Uterus (tissue), 4 donors: ENCODE measurements at places on chromosomes 3 and 15. TPM values are rescaled to one million over a fixed set of nuclear protein-coding genes. Genes with fewer than 3 reads are reported as not detected.

DNA sequence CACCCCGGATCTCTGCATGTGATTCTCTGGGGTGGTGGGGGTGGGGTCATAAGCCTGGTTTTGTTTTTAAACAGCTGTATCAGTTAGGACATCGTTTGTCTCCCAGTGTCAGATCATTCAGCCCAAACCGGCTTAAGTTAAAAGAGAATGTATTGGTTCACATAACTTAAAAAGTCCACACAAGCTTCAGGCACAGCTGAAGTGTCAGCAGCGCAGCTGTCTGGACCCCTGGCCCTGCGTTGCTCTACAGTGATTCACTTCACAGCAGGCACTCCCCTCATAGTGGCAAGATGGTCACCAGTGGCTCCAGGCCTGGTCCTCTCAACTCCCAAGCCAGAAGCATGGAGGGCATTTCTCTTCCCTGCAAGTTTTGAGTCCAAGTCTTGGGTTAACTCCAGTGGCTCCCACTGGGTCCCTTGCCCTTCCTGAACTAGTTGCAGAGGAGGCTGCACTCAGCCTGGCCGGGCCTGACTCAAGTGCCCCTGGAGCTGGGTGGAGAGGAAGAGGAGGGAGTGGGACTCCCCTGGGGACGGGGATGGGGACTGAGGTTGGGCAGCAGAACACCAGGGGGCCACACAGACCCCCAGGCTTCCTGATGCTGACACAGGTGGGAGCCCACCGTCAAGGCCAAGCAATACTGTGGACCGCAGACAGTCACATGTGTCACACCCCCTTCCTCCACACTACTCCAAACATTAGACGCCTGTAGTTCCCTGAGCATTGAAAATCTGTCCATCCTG is 28.9 kb upstream of the GP9 start:
- DNase-seq, result no peak

KCNH8 gene
- not detected for total RNA-seq

DNA sequence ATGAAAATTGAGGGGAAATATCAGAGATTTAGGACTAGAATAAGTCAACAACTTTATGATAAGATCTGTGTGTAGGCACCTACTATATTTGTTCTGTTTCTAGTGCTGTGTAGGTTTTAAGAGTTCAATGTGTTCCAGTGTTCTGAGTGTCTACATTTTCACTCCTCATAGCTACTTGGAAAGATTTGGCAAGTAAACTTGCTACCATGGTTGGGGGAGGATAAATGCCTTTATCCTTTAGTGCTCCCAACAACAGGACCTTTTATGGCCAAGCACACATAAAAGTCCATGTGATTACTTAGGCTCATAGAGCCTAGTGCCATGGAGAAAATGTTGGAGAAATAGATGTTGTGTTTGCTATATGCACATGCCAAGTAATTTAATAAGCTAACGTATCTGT is 64.0 kb downstream of the LYSMD4 start:
- no peak for DNase-seq

GRCh38 chr3:8887435-8888300 is 75.6 kb downstream of the RAD18 start:
- no peak for DNase-seq

ITGB5 gene
- 41.8 TPM for total RNA-seq

DNA sequence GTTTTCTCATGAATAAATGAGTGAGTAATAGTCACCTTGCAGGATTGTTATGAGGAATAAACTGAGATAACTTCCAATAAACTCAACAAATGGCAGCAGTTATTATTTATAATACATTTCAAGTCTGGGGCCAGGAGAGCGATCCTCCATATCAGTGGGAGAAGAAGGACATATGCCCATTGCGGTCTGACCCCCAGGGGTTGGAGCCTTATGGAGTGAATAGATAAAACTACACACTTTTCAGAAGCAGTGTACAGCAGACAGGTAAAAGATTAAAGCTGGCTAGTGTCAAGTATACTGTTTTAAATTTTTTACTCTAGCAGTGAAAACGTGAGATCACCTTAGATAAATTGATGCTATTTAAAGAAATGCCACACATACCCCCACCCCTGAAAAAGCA is 43.5 kb downstream of the DIPK2A start:
- no peak for DNase-seq

P2RY1 gene
- 30.7 TPM for total RNA-seq

NMD3 gene
- total RNA-seq, result 141 TPM

GRCh38 chr15:70059476-70060213 is 38.1 kb downstream of the TLE3 start:
- no peak for DNase-seq

GRCh38 chr3:9416139-9416780 is 18.8 kb downstream of the SETD5 start:
- DNase-seq, result no peak

DNA sequence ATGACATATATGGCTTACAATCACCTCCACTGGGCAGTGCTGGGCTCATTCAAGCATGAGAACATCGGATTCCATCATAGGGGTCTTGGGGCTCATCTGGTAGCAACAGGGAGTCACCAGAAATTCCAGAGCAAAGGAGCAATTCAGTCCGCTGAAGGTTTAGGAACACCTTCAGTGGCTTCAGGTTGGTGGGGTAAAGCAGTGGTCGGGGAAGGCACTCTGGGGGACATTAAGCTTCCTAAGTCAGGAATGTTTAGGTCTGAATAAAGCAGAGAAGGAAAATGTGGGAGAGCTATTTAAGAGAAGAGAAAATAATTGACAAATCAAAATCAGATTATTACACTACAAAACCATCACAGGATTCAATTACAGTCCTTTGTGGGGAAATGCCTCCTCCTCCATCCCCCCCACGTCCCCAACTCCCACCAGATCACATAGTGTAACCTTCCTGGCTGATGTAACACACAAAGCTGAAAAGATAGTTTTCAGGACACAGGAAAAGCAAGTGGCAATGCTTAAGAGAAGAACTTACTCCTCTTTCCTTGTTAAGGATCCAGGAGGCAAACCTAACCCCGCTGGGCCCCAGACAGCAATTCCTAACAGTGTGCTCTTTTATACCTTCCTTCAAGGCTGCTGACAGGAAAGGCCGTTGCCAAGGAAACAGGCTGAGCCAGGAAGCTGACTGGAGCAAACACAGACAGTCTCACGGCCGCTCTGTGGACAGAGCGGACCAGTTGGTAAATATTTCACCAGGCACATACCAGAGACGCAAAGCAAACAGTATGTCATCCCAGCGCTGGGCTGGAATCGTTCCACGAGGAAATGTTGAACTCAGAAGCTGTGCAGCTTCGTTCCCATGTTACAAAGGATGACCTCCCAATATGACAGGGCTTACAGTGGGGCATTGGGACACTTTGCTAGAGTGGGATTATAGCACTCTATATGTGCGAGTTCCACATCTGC is 57.5 kb upstream of the LMCD1 start:
- DNase-seq, result peak; percentile 66

DNA sequence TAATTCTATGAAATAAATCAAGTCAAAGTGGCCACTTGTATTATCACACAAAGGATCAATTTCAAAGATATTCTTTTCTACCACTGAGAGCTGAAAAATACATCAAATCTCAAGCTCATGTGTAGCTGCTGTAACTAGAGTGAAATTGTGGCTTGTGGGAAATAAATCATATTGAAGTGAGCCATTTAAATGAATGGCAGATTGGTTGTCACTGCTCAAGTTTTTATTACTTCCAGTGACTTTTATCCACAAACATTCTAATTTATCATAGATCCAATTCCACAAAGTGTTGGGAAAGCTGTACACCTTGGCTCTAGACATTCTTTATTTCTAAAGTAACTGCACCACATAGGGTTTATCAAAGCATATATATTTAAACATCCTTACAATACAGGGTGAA is 285.4 kb downstream of the CNTN3 start:
- DNase-seq, result no peak

GRCh38 chr3:33218446-33219174 is at the start of gene SUSD5:
Gene SUSD5, minus strand, starts transcription at chr3:33218810. Its CDS starts 13 bp downstream, at chr3:33218797.
- DNase-seq, result no peak

DNA sequence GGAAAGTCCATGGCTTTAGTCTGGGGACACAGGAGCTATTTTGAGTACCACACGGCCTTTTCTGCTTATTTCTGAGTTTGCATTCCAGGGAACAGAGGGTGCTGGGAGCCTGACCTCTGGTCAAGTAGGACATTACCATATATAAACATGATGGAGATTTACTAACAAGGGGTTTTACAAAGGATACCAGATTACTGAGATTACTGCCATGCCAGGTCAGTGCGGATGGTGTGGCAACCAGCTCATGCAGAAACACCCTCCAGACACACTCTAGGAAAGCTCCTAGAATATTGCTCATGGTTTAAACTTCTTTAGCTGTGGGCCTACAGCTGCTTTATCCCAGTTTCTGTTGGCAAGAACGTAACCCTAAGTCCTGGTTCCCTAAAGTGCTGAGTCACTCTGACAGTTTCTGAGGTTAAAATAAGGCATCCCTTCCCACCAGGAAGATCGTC is 54.3 kb upstream of the AGTR1 start:
- DNase-seq, result no peak

LINGO1 gene
- 9.6 TPM for total RNA-seq
